ENCODE measurements at places on chromosomes 4 and X.

- DNase-seq: no peak
Measured at GRCh38 chr4:100982345-100982744, 365.0 kb downstream of the PPP3CA start.

DNA sequence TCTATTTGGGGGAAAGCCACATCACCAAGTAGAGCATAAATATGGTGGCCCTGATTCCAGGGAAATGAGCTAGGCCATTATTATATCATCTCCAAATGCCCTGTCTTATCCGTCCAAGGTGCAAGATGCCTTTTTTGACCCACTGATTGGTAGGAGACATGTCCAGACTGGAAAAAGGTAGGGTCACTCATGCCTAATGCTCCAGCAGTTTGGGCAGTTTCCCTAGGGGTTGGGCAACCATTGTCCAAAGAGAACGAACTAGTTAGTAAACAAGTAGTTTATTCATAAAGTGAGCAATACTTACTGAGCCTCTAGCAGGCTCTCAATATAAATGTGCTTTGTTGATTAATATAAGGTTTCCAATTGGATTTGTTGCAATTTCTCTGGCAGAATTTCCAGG is 6.2 kb downstream of the FHDC1 start:
- no peak for DNase-seq

DNA sequence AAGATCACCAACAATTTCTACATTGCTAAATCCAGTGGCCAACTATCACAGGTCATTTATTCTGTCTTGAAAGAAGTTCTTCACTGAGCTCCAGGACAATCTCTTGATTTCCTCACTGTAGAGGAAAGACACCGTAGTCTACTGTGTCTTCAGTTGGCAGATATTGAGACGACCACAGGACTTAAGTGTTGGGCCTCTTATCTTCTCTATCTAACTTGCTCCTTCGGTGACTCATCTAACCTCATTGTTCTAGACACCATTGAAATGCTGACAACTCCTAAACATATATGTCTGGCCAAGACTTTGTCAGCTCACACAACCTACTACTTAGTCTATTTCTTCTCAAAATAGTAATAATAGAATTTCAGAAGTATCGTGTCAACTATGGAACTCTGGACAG is 425.8 kb downstream of the ARAP2 start:
- DNase-seq: no peak

DNA sequence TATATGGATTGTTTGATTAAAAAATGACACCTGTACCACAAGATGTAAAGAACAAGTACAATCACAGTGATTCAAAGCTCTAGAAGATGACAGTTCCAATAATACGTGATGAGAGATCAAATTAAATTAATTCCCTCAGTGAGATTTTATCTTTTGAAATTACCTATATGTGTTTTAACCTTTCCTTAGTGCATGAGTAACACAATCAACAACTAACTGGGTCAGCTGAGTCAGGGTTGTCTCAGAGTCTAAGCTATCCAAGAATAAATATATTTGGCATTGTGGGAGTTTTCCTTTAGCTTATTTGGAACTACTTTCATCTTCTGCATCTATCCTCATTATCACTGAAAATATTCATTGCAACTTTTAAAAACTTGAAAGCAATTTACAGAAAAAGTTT is 162.8 kb downstream of the WDFY3 start:
- DNase-seq: no peak

GRCh38 chr4:143658336-143658735 is 42.1 kb downstream of the FREM3 start:
- DNase-seq: no peak

GRCh38 chr4:100849319-100849718 is 331.5 kb upstream of the EMCN start:
- no peak for DNase-seq

Data from DMS153 (cell line).